Transverse colon (tissue), 4 donors: ENCODE measurements at places on chromosomes 5 and 9.
A peak's percentile ranks its signal among the peaks of the same experiment; 100 is the strongest.

GRCh38 chr9:18207735-18208134 is 266.2 kb upstream of the ADAMTSL1 start:
- DNase-seq, result no peak

DNA sequence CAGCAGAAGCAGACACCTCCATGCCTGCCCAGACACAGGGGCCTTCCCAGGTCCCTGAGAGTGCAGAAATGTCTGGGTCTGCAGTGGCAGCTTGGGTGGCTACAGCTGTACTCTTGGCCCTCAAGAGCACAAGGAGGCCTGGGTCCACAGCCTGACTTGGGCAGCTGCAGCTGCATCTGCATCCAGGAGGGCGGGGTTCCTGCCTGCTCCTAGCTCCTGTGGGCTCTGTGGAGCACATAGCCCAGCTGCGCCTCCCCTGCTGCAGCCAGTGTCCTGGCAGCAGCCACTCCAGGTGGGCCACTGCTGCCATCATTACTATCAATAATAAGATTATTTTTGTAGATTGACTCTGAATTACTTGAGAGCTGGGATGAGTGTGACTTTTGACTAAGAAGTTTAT is 162.0 kb upstream of the PTCH1 start:
- no peak for DNase-seq

GRCh38 chr5:14849516-14850294 is 21.9 kb downstream of the ANKH start:
- no peak for DNase-seq

GRCh38 chr5:150519560-150519945 is 11.6 kb downstream of the NDST1 start:
- DNase-seq, result no peak

DNA sequence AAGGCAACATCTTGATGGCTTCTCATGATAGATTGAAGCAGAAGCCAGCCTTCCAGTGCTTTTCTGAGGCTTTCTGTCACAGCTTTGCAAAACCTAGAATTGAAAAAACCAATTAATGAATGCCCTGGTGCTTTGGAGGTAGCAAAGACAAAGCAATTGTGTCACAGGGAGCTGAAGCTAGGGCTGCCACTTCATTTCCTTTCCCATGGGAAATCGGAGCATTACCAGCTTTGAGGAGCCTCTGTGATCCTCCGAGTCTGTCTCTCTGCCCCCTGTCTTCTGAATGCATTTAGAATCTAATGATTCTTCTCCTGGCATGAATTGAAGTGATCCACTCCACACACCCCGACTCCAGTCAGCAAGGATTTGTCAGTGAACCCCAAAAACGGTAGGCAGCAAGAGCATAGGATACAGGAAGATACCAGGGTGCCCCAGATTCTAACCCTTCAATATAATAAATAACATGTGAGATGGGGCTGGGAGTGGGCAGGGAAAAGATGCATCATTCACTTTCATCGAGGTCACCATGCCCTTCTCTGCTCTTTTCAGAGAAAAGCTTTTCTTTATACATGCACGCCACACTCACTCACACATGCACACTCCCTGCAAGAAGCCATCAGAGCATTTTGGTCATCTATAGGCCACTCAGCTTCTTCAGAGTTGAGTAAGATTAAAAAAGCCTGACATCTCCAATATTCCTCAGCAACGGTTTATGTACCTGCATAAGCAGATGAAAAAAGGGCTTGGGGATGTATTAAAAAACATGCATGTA is 247.7 kb upstream of the ZNF462 start:
- no peak for DNase-seq

GRCh38 chr5:102794047-102794446 is 38.9 kb downstream of the PAM start:
- DNase-seq, result no peak

GRCh38 chr9:69397384-69398214 is 72.6 kb downstream of the ENTREP1 start:
- no peak for DNase-seq

- DNase-seq, result no peak
Observed at GRCh38 chr5:112738191-112738560, 491 bp downstream of the APC start.

DNA sequence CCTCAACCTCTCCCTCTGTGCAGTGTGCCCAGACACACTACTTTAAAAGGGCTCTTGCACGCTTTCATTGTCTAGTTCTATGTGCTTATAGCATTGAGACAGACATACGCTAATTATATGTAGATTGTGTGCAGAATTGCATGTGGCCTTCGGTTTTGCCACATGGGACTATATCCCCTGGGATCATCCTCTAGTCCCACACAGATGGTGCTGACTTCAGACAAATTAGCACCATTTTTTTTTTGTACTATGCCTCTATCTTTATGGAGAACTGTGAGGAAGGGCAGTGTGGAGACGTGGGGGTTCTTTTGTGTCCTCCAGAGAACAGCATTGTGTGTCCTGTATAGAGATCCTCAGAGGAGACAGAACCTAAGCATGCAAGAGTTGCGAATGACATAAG is 29.3 kb downstream of the PAPPA start:
- DNase-seq, result no peak

GRCh38 chr5:143664623-143665022 is 147.3 kb upstream of the HMHB1 start:
- DNase-seq, result no peak

DNA sequence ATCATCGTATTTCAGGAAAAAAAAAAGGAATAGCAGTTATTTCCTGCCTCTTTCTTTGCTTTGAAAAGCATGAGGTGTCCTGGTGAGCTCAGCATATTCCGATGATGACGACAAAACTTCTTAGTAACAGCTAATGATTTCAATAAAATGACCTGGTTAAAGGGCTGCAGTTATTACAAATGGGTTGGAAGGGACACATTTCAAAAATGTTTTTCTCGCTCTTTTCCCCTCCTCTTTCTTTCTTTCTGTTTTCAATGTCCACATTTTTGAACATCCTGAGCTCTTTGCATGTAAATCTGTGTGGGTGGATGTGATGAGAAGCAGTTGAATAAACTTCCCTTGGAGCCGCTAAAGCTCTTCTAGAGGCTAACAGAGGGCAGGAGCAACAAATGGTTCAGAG is 186.8 kb upstream of the SLC27A6 start:
- no peak for DNase-seq

DNA sequence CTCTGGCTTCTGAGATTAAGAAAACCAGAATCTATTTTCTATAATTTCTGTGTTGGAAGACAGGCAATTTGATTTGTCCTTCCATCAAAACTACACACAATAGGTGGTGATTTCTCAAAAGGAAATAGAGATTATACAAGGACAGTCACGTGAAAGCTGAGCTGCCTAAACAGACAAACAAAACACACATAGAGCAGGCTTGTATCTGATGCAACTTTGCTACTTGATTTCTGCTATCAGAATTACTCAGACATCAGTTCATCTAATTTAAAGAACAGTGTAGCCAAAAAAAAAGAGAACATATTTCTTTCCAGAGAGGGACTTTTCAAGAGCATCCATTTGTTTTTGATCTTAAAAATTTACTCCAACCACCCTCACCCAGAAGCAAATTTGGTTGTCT is 2128.3 kb upstream of the C9orf72 start:
- DNase-seq, result no peak

DNA sequence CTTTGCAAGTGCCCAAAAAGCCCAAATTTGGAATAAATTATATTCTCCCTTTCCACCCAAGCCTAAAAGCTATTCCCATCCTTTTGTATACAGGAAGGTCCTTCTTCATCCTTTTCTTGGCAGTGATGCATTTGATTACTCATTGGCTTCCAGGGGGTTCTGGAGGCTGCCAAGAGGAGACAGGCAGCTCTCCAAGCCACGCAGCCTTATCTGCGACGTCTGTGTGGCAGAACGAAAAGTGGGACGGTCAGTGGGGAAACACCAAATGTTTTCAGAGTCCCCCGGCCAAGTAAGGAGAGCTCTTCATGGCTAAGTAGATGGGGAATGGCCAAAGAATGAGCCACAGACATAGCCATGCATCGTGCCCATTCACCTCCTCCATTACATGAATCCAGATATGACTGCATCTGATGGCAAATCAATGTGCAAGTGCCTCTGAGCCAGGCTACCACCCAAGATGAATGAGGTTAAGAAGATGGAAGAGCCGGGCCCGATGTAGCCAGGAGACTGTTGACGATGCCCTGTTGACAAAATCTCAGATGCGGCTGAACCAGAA is 12.1 kb downstream of the ADAM19 start:
- no peak for DNase-seq

DNA sequence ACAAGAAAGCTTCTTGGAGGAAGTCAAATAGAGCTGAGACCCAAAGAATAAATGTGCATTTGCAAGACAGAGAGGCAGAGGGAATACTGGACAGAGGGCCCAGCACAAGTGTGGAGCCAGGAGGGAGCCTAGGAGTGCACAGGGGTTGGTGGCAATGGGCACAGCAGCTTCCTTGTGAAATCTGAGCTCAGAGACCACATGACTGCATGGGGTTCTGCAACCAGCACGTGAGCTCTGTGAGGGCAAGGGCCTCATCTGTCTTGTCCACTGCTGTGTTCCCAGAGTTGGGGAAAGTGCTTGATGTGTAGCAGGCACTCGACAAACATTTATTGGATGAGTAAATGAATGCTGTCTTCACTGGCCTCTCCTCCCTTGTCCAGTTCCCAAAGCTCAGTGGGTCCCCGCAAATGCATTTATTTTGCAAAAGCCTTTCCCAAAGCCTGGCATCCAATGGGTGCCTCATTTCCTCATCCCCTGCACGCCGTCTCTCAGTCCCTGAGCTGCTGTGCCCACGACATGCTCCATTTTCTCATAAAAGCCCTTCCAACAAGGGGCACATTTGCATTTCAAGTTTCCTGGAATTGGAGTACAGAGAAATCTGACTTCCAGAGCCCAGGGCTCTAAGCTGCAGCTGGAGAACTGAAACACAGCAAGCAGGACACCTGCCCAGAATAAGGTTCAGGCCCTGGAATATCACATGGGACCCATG is 58.5 kb downstream of the KCNIP1 start:
- no peak for DNase-seq

GRCh38 chr9:34993502-34994259 is 4.1 kb downstream of the DNAJB5 start:
- DNase-seq, result peak; percentile 52

DNA sequence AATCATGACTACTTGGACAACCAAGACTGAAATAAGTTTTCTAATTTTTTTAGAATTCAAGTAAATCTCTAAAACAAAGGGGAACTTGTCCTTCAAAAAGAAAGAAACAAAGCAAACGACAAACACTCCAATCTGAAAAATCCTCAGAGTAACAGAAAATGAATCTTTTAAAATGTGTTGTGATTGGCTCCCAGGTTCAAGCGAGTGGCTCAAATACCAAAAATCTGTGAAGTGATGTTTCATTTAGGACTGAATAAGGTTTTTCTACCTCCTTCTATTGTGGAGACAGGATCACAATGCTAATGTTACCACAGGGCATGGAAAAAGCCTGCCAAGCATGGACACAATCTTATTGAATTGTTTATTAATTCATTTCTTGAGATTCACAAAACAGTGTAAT is 415.7 kb downstream of the RAB3C start:
- DNase-seq, result no peak

DNA sequence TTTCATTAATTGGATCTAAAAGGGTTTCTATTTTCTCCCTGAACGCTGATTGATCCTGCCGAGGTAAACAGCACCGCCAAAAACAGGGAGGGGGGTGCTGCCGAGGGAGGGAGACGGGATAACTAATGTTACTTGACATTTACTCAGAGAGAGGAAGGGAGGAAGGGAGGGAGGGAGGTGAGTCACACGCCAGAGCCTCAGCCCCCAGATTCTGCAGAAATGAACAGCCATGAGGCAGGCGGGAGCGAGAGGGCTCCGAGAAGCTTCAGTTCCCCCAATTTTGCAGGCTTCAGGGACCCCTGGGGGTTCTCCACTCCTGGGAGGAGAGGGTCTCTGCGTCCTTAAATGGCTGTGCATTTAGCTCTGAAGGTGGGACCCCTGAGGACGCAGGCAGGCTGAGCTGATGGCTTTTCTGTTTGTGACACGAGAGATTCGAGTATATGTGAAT is 59.1 kb upstream of the IER5L start:
- no peak for DNase-seq

DNA sequence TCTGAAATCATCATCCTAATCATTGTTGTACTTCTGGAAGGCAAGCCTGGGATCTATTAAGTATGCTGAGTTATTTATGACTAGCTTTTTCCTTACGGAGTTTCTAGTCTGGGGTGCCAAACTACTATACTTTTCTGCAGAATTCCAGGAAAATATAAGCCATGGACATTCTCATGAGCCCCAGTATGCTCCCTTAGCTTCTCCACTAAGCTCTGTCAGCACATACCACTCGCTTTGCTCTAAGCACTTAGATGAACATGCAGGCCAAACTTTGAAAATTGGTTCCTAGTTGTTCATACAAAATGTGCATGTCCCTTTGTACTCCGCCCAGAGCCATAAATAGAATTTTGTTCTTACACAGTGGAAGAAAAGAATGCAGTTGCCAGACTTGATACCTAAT is 284.6 kb downstream of the ARRDC3 start:
- no peak for DNase-seq

DNA sequence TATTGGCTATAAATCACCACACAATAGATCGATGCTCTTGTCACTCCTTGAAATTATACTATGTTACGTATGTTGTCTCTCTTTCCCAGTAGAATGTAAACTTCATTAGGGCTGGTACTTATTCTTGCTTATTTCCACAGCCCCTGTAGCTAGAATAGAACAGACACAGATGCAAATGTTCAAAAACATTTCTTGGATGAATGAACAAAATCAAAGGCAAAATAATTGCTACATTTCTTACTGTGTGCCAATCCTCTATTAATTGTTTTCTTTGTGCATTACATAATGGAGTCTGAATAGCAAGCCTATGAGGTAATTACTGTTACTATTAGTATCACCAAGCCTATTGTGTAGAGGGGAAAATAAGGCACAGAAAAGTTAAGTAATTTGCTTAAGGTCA is 725 bp upstream of the OR13C2 start:
- DNase-seq, result no peak

GRCh38 chr5:143435210-143435657 is 31.7 kb upstream of the NR3C1 start:
- peak; percentile 16 for DNase-seq

DNA sequence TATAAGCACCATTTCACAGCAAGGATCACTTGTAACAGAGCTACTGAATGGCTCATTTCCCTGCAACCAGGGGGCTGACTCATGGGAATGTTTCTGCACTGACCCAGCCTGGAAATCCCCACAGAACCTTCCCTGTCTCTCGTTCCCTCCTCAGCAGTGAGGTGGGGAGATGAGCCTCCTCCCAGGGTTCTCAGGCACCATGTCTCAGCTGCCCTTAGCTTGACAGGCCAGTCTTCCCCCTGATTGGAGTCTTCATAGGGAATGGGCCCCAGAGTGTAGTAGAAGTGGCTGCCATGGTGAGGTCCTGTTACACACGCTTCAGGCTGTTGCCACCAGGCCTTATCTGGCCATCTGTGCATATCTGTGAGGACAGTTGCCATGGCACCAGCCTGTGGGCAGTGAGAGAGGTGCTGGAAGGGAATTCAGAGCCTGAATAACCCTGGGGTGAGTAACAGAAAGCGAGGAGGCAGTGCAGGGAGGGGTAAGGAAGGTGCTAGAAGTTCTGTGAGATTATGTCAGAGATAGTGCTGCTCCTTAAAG is 324.4 kb downstream of the ENC1 start:
- no peak for DNase-seq

GRCh38 chr9:129615407-129616285 is 5.3 kb downstream of the C9orf50 start:
- no peak for DNase-seq

- no peak for DNase-seq
Observed at GRCh38 chr9:126420135-126420534, 93.5 kb downstream of the MVB12B start.
